ENCODE measurements at places on chromosomes 13 and 19. TPM values are rescaled to one million over a fixed set of nuclear protein-coding genes. Genes with fewer than 3 reads are reported as not detected.

GRCh38 chr13:113836768-113837559, 26.9 kb downstream of the GAS6 start:
- DNase-seq: peak; percentile 75

- no peak for DNase-seq
Observed at GRCh38 chr13:87087741-87088140, 583.4 kb upstream of the SLITRK5 start.

DNA sequence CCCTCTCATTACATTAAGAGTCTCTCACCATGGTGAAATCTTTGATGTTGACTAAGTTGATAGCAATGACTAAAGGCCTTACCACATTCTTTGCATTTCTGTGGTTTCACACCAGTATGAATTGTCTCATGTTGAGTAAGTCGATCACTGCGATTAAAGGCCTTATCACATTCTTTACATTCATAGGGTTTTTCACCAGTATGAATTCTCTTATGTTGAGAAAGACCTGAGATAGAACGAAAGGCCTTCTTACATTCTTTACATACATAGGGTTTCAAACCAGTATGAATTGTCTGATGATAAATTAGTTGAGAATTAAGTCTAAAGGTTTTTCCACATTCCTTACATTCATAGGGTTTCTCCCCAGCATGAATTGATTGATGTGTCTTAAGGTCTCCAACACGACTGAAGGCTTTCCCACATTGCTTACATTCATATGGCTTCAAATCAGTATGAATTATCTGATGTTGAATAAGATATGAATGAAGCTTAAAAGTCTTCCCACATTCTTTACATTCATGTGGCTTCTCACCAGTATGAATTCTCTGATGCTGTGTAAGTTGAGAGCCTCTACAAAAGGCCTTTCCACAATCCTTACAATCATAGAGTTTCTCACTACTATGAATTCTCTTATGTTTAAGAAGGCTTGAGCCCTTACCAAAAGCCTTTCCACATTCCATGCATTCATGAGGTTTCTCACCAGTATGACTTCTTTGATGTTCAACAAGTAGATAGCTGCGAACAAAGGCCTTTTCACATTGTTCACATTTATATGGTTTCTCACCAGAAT, 45.6 kb downstream of the ZNF283 start:
- DNase-seq: no peak

GRCh38 chr19:17797424-17798201, 2.7 kb downstream of the B3GNT3 start:
- peak; percentile 92 for DNase-seq

Gene ZNF492
- 0.43 TPM for total RNA-seq

Gene NCR1
- 0.39 TPM for total RNA-seq

All from left colon (tissue), 2 donors.